ENCODE measurements at places on chromosomes 3 and 15.
A peak's percentile ranks its signal among the peaks of the same experiment; 100 is the strongest.

- peak; percentile 20 for DNase-seq
These were observed 1.0 kb downstream of the C3orf80 start for GRCh38 chr3:160226026-160226907.

DNA sequence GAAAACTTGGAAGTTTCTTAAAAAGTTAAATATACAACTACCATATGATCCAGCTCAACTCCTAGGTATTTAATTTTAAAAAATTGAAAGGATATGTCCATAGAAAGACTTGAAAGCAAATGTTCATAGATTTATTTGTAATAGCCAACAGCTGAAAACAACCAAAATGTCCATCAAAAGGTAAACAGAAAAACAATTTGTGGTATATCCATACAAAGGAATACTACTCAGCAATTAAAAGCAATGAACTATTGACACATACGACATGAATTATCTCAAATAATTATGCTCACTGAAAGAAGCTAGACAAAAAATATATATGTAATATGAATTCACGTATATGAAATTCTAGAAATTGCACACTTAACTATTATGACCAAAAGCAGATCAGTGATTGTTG is 249.5 kb downstream of the MEIS2 start:
- DNase-seq: no peak

GRCh38 chr15:41512940-41513505 is 604 bp downstream of the LTK start:
- DNase-seq: peak; percentile 26

GRCh38 chr3:161508852-161509477 is 12.4 kb downstream of the OTOL1 start:
- DNase-seq: no peak

- no peak for DNase-seq
These were observed 6.1 kb downstream of the ABTB1 start for GRCh38 chr3:127678611-127679533.

- DNase-seq: no peak
These were observed 5.0 kb upstream of the UBE2E1 start for GRCh38 chr3:23800731-23801130.

- DNase-seq: no peak
These were observed 200.6 kb downstream of the CADM2 start for GRCh38 chr3:85159376-85159775.

GRCh38 chr15:66042624-66043023 is 173.3 kb downstream of the RAB11A start:
- DNase-seq: no peak

- DNase-seq: no peak
These were observed 79.2 kb downstream of the ABI3BP start for GRCh38 chr3:100913870-100914648.

DNA sequence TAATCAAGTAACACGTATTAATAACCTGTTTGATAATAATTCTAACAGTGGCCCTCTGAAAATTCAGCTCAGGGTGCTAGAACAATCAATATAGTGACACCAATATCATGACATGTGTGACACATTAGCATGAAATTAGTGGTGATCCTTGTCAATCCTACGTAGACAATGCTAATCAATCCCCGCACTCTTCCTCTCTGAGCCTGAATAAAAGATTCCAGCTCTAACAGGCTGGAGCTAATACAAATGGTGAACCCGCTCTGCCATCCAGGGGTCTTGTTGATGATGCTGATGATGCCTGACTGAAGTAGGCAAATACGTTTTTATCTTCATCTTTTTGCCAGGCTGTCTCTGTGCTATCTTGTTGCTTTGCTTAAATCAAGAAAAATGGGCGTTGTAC is 462.5 kb downstream of the MAGI1 start:
- DNase-seq: no peak

Measured in neural crest cell (in vitro differentiated cells).